ENCODE measurements at places on chromosomes 16 and 17.

DNA sequence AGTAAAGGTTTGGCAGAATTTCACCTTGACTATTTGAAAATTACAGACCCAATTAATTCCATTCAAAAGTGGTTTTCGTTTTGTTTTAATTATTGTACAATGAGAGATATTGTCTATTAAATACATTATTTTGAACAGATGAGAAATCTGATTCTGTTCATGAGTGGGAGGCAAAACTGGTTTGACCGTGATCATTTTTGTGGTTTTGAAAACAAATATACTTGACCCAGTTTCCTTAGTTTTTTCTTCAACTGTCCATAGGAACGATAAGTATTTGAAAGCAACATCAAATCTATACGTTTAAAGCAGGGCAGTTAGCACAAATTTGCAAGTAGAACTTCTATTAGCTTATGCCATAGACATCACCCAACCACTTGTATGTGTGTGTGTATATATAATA, 72.6 kb downstream of the CDK12 start:
- no peak for DNase-seq

- no peak for DNase-seq
These were observed 464.4 kb upstream of the GOT2 start for GRCh38 chr16:59198487-59198886.

GRCh38 chr17:79754370-79754769, 23.6 kb upstream of the CBX2 start:
- no peak for DNase-seq

- DNase-seq: no peak
These were observed 5.8 kb downstream of the ZNF18 start for GRCh38 chr17:11991461-11991860.

DNA sequence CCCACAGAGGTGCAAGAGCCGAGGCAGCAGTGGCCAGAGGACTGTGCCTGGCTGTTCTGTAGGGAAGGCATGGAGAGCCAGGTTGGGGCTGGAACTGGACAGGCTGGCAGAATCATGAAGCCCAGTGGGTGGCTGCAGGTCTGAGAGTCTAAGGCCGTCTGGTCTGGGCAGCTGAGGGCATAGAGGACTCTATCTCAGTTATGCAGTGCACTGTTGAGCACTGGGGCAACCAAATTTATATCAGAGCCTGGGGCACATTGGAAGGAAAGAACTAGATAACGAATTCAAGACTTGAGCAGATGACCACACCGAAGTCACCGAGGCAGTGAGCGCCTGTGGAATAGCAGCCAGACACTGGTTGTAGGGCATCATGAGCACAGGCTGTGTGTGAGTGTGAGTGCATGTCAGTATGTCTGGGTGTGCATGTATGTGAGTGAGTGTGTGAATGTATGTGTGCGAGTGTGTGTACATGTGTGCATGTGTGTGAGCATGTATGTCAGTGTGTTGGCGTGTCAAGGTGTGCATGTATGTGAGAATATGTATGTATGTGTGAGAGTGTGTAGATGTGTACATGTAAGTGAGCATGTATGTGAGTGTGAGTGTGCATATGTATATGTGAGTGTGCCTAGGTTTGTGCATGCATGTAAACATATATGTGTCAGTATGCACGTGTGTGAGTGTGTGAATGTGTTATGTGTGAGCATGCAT, 37.0 kb downstream of the RGS9 start:
- DNase-seq: no peak

- DNase-seq: no peak
These were observed 269.5 kb downstream of the HS3ST3A1 start for GRCh38 chr17:13332207-13332606.

DNA sequence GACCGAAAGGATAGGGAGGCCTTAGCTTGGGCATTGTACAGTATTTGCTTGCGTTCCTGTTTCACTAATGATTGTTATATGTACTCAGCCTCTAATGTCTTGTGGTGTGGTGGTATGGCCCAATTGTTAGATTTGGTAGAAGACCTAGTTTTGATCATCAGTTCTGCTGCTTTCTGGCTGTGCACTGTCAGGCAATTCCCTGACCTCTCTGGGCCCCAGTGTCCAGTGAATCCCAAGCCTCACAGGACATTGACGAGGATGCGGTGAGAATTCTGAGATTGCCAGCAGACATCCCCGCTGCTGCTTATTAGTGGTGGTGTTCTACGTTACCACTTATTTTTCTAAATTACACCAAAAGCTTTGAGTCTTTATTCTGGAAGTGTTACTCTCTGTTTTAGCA, 195.2 kb downstream of the SNX29 start:
- DNase-seq: no peak

DNA sequence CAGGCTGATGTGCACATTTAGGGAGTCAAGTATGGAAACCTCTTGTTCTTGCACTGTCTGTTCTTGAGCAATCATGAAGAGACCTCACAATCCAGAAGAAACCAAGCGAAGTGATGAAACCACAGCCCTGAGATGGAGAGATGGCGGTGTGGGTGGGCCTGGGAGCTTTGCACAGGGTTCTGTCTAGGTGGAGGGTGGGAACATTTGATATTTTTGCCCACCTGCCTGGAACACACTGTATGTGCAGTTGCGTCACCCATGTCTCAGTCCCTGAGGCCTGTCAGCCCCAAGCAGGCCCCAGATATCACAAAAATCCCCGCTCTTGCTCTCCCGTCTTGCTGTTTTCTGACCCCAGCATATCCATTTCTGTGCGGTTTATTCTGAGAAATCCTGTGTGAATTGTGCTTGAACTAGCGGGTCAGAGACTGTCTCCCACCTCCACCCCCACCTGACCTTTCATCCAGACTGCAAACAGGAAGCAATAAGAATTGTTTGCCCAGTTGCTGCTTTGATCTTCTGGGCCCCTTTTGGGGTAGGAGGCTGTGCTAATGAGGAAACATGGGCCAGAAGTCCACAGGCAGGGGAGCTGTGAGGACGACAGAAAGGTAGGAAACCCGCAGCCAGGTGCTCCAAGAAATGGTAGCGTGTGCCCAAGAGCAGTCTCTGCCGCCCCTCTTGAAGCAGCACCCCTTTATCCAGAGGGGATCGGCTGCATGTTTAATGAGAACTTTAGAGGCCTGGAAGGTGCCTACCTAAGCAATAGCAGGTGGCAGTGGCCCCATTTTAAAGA, 183.8 kb downstream of the CCDC182 start:
- no peak for DNase-seq

DNA sequence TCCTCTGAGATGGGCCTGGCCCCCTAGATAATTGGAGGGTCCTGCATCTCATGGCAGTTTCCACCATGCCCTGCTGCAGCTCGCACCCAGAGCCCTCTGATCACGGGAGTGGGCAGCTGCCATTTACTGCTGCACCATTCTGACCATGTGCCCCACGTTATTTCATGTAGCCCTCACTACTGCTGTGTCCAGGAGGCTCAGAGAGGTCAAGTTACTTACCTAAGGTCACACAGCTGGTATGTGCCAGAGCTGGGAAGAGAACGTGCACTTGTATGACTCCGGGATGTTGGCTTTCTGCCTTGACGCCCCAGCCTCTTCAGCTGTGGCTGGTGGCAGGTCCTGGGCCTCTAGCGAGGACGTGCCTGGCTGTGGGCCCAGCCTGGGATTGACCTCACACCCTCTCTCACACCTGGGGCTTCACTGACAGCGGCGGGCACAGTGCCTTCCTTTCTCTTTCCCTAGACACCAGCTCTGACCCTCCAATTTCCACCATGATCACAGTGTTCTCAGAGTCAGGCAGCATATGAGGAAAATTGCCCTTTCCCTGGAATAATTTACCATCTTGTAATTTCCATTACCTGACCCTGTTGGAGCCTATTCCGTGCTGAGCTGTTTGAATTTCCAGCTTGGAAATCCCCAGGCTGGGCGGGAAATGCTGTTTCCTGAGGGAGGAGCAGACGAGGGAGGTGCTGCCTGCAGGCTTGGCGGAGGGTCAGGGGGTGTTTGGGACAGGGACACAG, 18.5 kb upstream of the DOC2B start:
- DNase-seq: no peak

DNA sequence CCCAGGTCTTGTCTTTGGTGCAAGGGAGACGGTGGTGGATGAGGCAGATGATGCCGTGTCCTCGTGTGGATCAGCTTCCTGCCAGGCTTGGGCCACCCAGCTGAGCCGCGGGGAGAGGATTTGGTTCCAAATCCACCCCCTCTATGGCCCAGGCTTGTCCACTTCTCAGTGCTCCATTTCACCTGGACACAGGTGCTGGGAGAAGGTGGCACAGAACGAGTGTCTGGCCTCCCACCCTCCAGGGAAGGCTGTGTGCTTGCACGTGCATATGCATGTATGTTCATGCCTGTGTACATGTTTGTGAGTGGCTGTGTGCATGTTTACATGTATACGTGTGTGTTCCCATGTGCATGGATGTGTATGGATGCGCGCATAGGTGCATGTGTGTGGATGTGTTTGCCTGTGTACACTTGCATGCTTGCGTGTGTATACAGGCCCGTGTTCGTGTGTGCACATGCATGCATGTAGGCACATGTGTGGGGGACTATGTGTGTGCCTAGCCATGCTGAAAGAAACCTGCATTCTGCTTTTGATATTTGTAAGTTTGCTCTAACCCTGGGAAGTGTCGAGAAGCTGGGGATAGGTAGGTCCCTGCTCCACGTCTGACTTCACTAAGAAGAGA, 196.3 kb downstream of the IRF8 start:
- no peak for DNase-seq

- no peak for DNase-seq
These were observed 21.7 kb downstream of the MYL4 start for GRCh38 chr17:47230864-47231263.

DNA sequence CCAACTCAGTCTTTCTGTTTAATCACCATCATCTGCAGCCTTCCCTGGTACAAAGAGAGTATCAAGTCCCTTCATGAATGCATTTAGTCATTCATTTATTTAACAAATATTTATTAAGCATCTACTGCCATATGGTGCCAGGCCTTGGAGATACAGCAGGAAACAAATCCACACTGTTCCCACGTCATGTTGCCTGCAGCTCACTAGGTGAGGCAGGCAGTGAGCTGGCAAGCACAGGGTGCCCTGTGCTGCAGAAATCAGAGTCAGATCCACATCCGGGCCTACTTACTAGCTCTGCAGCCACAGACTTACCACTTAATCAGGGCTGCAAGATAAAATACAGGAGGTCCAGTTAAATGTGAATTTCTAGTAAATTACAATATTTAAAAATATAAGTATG, 38.5 kb upstream of the CES5A start:
- no peak for DNase-seq

DNA sequence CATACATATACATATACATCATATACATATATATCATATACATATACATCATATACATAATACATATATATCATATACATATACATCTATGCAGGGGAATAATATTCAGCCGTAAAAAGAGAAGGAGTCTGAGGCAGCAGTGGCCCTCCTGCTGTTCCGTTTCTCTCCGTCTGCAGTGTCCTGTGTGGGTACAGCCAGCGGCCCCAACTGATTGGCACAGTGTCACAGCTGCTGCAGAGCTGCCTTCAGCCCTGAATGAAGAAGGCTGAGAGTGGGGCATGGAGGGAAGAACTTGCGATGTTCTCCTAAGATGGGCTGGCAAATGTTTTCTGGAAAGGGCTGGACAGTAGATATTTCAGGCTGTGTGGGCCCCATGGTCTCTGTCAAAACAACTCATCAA, 146.9 kb downstream of the SNX29 start:
- DNase-seq: no peak
